Right renal cortex interstitium (tissue), 3 donors: ENCODE measurements at places on chromosomes 1 and 21. TPM values are rescaled to one million over a fixed set of nuclear protein-coding genes. Genes with fewer than 3 reads are reported as not detected.

GRCh38 chr1:68016381-68016780 is 34.0 kb downstream of the DIRAS3 start:
- no peak for DNase-seq

DNA sequence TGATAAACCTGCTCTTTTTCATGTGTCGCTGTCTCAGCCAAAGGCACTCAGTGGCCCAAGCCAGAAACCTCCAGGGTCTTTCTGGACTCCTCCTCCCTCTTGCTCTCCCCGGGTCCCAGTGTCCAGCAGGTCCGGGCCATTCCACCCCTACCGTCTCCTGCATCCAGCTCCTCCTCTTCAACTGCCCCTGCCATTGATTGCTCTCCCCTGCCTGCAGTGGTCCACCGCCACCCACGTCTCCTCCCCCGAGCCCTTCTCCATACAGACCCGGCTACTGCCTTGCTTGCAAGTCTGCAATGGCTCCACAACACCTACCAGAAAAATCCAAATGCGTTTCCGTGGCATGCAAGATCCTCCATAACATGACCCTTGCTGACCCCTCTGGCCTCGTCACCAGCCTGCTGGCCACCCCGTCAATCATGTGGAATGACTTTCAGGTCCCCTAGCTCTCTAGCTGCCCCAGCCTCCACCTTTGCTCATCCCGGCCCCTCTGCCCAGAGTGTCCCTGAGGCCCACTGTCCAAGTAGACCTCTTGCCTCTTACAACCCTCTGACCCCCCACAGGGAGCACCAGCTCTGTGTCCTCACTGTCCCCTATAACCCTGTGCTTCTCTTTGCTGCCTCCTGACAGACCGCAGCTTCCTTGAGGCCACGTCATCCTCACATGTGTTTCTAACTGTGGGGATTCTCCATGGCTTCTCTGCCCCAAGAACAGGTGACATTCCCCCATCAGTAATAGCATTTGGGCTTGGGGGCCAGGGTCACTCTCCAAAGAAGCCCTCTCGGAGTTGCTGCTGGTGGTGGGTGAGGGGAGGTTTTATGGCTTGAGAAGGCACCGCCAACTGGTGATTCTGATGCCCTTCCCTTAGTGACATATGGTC is 15.0 kb downstream of the CACNA1S start:
- DNase-seq, result no peak

- no peak for DNase-seq
Observed at GRCh38 chr21:37058261-37058660, 14.6 kb downstream of the PIGP start.

DNA sequence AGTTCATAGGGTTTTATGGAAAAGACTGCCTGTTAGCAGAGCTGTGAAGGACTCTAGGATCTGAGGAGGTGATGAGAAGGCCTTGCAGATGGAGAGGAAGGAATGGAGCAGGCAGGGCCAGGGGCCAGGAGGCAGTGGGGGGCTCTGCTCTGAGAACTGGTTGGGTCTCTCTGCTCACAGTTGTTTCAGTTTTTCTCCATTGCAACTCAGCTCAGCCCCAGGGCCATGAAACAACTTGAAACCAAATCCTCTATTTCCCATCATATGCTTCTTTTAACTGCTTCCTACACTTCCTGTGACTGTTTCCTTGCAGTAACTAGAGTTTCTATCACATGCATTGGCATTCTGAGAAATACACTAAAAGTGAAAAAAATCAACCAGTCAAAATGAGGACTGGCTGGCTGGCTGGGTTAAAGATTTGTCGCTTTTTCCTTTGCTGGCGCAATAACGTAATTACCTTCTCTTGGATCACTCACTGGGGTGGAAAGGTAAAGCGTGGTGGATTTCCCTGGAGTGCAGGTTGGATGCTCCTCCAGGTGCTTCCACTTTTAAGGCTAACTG is 172.0 kb downstream of the CDC7 start:
- DNase-seq, result no peak

DNA sequence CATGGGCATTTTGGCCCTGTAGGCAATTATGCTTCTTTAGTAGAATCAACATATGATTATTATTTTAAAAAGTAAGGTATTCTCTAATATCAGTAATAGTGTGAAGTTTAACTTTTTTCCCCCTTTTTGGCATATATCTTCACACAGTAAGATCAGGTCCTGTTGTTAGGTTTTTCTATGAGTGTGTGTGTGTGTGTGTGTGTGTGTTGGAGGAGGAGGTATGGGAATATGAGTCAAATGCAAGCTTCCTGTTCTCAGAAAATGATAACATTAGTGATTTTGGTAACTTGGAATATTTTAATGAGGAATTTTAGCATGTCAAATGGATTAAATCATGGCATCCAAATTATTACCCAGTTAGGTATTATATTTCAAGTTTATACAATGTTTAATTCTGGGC is 65.8 kb upstream of the BCL10 start:
- no peak for DNase-seq

DNA sequence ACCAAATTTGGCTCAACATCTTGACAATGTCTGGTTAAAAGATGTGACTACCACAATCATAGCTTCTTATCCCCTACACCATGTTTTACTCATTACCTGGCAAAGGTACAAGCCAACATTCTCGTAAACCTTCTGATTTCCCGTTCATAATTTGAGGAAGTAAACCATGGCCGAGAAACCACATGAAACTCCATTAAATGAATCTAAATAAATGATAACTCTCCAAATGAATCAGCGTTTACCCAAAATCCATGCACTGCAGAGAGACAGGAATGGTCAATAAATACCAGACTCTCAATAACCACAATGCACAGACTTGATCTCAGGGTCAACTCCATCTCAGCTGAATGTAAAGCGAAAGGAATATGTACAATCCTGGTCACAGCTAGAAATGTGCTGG is 125.2 kb downstream of the TYW3 start:
- DNase-seq, result no peak

DNA sequence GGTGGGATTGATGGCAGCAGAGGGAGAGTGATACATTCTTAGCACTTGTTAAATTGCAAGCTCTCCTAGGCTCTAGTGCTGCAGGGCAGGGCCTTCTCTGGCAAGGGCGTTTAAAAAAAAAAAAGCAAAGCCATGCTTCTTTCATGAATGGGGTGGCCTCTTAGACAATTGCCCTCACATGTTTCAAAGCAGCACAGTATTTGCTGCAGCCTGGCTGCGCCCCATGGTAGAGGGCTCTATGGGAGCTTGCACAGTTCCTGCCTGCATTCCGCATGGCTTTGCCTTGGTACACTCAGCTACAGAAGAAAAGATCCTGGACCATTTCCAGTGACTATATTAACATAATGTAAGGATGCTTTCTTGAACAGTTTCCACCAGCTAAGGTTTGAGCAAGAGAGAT is 267.2 kb downstream of the ZNF648 start:
- DNase-seq, result no peak

DNA sequence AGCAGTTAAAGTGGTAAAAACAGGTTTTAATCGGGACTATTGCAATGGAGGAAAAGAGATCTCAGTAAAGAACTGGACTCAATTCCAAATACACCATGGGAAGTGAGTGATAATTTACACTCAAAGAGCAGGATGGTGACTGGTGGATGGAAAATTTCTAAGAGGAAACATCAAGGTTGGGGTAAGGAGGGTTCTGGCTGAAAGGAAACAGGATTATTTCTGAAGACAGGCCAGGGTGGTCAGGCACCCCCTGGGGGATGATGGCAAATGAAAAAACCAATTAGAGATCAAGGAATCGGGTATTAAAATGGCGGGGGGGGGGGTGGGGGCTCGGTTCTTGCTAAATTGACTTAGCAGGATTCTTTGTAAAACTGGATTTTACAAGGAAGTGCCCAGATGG is 12.3 kb upstream of the HSD11B1 start:
- no peak for DNase-seq

- no peak for DNase-seq
Observed at GRCh38 chr21:31395268-31395667, 51.2 kb upstream of the TIAM1 start.

DNA sequence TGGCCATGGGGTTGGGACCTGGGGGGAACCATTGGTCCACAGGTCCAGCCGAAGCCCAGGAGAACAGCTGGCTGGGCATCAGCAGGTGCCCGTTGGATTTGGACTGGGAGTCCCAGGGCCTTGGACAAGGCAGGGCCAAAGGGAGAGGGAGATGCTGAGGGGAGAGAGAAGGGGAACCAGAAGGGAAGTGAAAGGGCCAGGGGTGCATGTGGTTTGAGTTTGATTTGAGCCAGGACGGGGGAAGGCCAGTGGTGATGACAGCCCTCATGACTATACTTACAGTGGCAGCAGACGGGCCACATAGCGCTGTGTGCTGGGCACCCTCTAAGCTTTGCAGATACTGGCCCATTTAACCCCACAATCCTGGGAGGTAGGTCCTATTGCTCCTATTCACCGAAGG is 18.8 kb downstream of the AGRN start:
- DNase-seq, result no peak

DNA sequence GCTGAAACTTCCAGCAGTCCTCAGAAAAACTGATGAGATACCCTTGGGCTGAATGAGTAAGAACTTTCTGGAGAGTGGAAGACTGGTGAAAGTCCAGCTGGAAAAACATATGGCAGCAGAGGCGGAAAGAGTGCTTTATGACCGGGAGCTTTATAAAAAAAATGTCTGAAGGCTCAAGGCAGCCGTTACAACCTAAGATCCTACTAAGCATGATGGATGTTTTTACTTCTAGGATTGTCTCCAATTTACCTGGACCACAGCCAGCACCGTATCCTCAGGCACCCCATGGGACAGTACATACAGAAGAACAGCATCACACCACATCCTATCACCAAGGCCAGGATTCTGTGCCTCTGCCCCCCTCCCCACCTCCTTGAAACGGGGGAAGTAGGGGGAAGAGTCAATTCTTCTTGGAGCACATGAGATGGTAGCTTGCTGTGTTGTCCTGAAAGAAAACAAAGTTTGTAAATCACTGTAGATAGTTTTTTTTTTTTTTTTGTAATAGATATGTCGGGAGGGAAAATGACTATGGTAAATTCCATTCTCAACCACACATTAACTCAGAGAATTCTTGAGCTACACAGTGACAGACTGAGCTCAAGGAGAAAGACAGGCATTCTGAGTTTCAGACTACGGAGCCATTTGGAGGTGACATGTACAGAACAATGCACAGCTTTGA is 11.8 kb upstream of the IRF2BP2 start:
- no peak for DNase-seq

DNA sequence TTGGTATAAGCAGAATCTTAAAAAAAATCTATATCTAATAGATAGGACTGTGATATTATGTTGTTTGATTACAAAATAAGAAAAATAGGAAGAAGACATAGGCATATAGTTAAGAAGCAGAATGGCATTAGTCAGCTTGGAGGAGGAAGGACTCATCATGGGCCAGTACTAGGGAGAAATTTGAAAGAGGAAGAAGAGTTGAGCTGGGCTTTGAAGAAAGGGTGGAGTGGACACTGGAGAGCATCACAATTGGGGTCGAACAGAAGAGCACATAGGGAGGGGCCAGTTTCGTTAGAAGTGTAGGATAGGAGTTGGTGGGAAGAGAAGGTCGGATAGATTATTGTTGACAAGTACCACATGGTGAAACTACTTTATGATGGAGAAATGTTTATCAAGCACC is 129.3 kb downstream of the CACHD1 start:
- no peak for DNase-seq

DNA sequence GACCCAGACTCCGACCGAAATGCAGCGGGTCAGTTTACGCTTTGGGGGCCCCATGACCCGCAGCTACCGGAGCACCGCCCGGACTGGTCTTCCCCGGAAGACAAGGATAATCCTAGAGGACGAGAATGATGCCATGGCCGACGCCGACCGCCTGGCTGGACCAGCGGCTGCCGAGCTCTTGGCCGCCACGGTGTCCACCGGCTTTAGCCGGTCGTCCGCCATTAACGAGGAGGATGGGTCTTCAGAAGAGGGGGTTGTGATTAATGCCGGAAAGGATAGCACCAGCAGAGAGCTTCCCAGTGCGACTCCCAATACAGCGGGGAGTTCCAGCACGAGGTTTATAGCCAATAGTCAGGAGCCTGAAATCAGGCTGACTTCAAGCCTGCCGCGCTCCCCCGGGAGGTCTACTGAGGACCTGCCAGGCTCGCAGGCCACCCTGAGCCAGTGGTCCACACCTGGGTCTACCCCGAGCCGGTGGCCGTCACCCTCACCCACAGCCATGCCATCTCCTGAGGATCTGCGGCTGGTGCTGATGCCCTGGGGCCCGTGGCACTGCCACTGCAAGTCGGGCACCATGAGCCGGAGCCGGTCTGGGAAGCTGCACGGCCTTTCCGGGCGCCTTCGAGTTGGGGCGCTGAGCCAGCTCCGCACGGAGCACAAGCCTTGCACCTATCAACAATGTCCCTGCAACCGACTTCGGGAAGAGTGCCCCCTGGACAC is 534 bp downstream of the C1orf56 start:
- peak; percentile 61 for DNase-seq

The KCNA2 gene
- polyA plus RNA-seq, result 0.32 TPM

The FAM151A gene
- polyA plus RNA-seq, result 21.0 TPM
